ENCODE measurements at places on chromosomes 6 and 20. TPM values are rescaled to one million over a fixed set of nuclear protein-coding genes. Genes with fewer than 3 reads are reported as not detected.

Gene EFCAB8
- 0.27 TPM for total RNA-seq

Gene MEP1A
- total RNA-seq = not detected

Gene SLC17A3
- not detected for total RNA-seq

Gene MYLK2
- 0.36 TPM for total RNA-seq

Gene HEY2
- total RNA-seq = 1.1 TPM

Gene ARHGAP40
- not detected for total RNA-seq

Gene PTP4A1
- total RNA-seq = 34.8 TPM

Gene TMEM30A
- 309 TPM for total RNA-seq

Gene MAP7
- 0.36 TPM for total RNA-seq

Gene PTCHD4
- total RNA-seq = 8.4 TPM

Gene TINAG
- total RNA-seq = not detected

Gene ZNF451
- total RNA-seq = 48.1 TPM

Gene TMEM151B
- not detected for total RNA-seq

Gene KCNQ2
- total RNA-seq = not detected

Gene B3GAT2
- not detected for total RNA-seq

Gene NKX2-2
- total RNA-seq = not detected

Gene HLA-DRB5
- 0.19 TPM for total RNA-seq

Gene ME1
- 2.8 TPM for total RNA-seq

Gene EMILIN3
- not detected for total RNA-seq

Gene ZNF165
- total RNA-seq = 0.36 TPM

Gene ZC3H12D
- total RNA-seq = under 0.01 TPM

Gene NMBR
- total RNA-seq = not detected

Gene FRMD1
- total RNA-seq = not detected

Gene PBOV1
- not detected for total RNA-seq

Gene OR2B6
- not detected for total RNA-seq
